Activated naive CD8-positive, alpha-beta T cell treated with anti-CD3 and anti-CD28 coated beads, Interleukin-2, amount 10 ng/mL, durations not matched to agents 7 days and 5 days (primary cell): ENCODE measurements at places on chromosomes 5 and 9.
A peak's percentile ranks its signal among the peaks of the same experiment; 100 is the strongest.

DNA sequence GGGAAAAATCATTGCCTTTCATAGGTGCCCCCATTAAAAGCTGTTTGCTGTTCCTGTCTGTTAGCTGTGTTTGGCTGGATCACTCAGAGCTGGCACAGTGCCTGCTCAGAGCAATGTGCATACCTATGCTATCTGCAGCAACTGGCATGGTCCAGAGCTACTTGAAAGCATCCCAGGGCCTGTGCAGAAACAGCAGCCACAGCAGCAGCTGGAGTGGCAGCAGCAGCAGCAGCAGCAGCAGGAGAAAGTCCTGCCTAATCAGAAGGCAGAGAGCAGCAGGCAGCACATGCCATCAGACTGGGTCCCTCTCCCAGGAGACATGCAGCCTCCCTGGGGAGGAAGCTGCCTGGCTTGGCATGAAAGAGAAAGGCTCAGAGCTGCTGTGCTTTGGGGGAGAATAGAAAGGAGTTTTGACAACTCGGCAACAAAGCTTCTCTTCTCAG is 243.8 kb upstream of the WWC1 start:
- no peak for DNase-seq

DNA sequence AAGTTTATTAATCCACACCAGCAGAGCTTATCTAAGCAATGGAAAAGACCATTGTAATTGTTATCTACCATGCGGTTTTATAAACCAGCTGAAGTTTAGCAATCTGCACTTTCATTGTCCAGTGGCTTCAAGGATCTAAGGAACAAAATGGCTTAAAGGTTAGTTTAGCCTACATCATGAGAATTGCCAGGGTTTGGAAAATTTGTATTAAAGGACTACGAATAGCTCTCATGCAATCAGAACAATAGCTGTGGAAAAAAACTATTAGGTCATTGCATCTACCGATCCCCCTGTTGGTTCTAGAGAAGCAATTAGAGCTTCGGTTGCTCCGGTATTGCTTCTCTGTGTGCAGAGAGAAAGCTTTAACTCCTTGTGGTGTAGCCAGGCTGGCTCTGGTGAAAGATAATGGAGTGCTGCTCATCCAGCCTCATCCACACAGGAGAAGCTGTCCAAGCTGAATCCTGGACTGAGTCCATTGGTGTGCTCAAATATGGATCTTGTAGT is 86.3 kb upstream of the SLC12A2 start:
- DNase-seq, result no peak

GRCh38 chr5:64914396-64914795 is 145.7 kb downstream of the CWC27 start:
- no peak for DNase-seq

DNA sequence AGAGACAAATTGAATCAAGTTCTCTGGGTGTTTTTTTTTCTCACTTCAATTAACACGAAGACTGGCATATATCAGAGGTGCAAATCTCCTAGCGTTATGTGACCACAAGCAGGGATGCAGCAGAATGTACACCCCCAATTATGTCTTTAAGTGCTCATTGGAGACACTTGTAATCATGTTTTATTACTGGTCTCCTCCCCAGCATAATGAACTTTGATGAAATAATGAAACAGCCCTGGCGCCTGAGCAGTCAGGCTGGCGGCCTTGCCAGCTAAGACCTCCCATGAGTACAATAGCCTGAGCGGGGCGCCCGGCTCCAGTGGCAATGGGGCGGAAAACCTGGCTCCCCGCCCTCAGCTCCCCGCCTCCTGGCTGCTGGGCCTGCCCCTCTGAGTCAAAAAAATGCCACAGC is 209.4 kb upstream of the MSX2 start:
- no peak for DNase-seq

GRCh38 chr9:13166996-13167395 is 112.5 kb downstream of the MPDZ start:
- DNase-seq, result no peak

GRCh38 chr5:36272136-36272690 is 29.5 kb downstream of the RANBP3L start:
- no peak for DNase-seq

DNA sequence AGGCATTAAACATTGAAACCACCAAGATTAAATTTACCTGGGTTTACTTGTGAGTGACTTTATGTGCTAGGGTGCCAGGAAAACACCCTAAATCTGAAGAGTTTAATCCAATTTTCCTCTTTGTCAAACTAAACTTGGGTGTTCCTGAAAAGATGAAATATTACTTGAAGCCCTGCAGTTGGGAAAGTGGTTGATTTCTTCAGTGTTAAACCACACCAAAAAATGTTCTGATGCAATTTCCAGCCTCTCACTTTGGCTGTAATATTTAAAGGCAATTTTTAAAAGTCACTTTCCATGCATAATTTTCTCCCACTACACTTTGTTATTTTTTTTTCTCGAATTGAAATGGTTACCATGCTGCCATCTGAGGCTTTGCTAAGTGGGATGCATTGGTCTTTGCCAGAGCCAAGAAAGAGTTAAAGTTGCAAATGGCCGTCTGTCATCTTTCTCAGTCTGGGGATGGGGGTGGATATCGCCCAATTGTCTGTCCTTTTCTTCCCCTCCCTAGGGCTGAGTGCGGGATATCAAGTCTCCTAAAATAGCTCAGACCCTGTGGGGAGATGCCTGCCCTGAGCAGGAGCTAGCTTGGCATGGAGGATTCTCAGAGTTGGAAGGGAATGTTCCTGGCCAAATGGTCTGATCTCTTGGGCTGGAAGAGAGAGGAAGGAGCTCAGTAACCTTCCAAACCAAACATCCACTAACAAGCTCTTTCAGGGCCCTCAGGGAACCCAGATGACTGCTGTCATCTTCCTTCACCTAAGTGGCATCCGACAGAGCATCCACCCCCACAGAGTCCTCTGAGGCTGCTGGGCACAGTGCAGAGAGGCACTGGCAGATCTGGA is 13.6 kb upstream of the SHB start:
- no peak for DNase-seq

- DNase-seq, result no peak
Observed at GRCh38 chr5:138900281-138900965, 25.3 kb upstream of the LRRTM2 start.

DNA sequence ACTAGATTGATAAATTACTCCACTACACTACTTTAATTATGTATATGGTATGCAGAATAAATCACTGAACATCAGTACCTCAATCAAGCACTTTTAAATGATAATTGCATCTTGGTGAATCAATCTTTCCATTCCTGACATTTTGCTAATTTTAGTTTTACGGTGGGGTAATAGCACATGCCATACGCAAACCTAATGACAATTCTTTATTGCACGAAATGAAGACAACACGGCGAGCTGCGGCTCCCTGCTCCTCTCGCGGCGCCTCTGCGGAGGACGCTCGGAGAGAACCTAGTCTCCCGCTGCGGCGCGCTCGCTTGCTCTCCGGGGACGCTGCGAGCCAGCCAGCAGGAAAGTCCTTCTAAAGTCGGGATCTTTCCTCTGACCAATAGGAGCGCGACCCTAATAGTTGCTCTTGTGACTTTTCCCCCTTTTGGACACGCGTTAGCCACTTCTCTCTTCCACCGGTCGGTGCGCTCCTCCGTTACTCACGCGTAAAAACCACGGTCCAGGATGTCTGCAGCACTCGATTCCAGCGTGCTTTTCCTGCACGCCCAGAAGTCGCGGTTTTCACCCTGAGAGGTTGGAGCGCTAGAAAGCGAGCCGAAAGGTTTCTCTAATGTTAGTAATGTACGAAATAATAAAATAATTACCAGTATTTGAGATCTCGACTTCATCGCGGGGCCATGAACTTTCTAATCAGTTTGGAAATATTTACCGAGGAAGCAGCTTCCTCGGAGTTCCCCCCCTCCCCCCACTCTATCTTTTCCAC is 1.0 kb upstream of the MEF2C start:
- DNase-seq, result peak; percentile 43

GRCh38 chr9:100555471-100555870 is 22.4 kb upstream of the CAVIN4 start:
- no peak for DNase-seq

DNA sequence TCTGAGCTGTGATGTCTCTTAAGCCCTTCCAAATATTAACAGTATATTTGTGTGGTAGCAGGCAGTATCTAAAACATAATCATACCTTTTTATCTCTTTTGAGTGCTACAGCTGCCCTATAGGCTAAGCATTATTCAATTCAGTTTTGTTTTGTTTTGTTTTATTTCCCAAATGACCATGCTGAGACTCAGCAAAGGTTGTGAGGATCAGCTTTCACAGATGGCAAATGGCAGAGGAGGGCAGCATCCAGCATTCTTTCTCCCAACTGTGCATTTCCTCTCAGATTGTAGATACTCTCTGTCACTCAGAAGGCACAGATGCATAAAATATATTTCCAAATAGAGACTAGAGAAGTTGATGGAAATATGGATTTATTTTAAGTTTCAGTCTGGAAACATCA is 90.7 kb downstream of the DAPK1 start:
- DNase-seq, result no peak

GRCh38 chr5:157867751-157868387 is 8.9 kb upstream of the CLINT1 start:
- no peak for DNase-seq

DNA sequence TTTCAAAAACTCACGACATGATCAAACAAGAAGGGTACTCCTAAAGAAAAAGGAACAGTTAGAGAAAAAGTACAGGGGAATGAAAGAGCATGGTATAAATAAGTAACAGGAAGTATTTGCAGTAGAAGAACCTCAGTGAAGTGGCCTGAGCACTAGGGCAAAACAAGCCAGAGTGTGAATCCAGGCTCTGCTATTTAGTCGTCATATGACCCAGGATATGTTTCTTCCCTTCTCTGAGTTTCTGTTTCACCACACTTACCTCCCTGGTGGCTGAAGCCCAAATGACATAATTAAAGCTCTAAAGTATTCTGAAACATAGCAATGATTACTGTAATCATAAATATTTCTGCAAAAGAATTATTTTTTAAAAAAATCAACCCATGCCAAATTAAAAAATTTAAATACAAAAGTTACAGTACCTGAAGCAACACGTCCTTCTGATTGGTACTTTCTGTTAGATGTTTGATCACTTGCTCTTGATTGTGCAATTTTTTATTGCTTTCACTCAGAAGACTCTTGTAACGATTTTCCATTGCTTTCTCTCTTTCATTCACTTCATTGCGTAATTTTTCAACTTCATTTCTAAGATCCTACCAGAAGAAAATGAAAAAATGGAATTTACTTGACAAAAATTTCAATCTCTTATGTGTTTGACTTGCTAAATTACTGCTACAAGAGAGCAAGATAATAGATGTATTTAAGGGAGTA is 88.9 kb downstream of the CDK5RAP2 start:
- DNase-seq, result no peak

DNA sequence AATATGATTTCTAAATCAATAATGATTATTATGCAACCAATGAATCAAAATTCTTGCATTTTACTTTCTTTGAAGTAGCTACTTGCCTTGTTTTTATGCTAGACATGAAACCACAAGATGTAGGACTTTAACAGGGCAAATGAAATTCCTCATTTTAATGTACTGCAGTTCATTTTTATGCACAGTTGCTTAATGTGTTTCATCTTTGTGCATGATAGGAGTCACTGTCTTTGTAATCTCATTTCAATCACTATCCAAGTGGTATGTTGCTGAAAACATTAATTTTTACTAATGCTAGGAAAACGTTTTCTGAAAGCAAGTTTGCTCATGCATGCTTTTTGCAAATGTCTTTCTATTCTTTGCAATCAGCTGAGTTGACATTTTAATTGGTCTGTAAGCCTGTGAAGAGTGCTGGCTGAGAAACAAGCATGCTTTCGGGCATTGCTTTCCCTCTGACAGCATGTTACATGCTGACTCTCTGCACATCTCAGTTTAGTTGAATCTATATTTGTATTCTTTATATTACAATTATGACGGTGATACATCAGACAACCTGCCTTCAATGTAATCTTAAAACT is 535.0 kb upstream of the CDH18 start:
- DNase-seq, result no peak

GRCh38 chr5:148794275-148794674 is 32.1 kb upstream of the ADRB2 start:
- no peak for DNase-seq

- no peak for DNase-seq
Observed at GRCh38 chr5:157447201-157447637, 12.8 kb upstream of the NIPAL4 start.

DNA sequence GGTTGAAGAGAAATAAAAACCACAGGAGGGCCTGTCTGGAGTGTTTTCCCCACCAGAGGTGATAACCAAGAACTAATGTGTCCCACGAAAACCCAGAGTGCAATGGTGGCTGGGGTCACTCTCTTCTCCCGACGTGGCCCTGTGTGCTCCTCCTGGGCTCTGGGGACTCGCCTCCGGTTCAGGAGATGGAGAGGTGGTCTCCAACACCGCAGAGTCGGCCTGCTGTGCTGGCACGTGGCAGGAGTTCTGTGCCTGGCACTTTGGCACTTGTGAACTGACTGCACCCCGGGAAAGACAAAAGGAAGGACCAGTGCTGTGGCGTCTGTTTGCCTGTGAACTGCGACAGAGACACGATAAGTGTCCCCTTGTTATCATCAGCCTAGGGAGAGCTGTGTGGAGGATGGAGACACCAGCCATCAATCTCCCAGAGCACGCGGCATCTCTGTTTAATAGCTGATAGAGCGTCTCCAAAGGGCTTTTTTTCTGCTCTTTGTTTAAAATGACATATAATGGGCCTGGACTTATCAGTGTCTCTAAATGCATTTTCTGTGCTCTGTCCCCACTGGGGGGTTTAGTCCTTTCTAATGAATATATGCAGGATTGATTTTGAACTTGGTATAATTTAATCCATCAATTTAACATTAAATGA is 98.3 kb downstream of the MRPL36 start:
- no peak for DNase-seq

DNA sequence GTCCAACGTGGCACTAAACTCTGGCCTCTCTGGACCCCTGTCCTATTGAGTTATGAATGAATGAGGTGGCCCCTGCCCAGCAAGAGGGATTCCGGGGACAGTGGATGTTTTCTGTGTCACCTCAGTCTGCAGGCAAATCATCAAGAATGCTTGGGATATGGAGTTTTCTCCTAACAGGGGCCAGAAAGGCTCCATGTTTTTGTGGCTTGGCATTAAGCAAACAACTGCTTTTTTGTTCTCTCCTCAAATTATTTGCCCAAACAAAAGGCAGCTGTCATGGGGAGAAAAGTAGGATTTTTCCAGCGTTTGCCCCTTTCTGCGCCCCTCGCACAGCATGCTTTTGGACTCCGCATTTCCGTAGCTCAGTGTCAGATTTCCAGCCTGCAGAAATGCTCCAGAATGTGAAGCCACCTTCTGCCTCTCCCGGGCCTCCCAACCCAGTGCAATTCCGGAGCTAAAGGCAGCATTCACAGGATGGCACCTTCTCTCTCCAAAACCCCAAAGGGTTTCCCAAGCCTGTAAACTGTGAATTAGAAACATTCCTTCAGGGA is 553.3 kb downstream of the CCDC171 start:
- no peak for DNase-seq

DNA sequence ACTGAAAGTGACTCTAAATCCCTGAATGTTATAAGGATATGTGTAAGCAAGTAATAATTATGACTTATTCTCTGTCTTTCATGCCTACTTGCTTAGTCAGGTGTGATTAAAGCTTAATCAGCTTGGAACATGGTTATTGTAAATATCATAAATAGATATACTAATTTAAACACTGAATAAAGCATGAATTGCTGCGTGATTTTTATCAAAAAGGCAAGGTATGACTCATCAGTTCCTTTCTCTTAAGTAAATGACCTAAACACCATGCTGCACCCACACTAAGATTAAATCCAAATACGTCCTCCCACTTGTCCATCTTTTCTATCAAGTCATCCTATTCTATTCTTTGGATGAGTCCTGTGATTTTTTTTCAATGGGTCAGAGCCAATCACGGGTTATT is 124.6 kb upstream of the MTAP start:
- DNase-seq, result no peak

GRCh38 chr9:137026828-137027227 is 1.2 kb downstream of the ABCA2 start:
- no peak for DNase-seq

- DNase-seq, result no peak
Observed at GRCh38 chr5:44714871-44715561, 93.7 kb upstream of the MRPS30 start.
